ENCODE measurements at places on chromosomes 6 and 20.

DNA sequence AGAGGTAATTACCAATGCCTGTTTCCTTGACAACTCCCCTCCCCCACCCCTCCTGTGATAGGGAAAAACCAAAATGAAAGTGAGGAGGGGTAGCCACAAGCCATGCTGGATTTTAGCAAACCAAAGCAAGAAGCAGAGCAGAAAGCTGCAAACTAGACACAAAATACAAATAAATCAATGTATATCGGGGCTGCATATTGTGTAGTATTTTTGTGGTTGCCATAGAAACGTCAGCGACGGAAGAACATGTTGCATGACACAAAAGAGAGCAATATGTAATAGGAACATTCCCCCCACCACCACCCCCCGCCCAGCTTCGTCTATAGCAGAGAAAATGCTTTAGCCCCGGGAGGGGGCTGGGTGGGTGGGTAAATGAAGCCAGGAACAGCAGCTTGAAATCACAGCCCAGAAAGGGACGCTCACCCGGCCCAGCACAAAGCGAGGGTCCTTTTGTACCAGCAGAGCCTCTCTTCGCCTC is 548 bp downstream of the AGPAT4 start:
- no peak for DNase-seq

DNA sequence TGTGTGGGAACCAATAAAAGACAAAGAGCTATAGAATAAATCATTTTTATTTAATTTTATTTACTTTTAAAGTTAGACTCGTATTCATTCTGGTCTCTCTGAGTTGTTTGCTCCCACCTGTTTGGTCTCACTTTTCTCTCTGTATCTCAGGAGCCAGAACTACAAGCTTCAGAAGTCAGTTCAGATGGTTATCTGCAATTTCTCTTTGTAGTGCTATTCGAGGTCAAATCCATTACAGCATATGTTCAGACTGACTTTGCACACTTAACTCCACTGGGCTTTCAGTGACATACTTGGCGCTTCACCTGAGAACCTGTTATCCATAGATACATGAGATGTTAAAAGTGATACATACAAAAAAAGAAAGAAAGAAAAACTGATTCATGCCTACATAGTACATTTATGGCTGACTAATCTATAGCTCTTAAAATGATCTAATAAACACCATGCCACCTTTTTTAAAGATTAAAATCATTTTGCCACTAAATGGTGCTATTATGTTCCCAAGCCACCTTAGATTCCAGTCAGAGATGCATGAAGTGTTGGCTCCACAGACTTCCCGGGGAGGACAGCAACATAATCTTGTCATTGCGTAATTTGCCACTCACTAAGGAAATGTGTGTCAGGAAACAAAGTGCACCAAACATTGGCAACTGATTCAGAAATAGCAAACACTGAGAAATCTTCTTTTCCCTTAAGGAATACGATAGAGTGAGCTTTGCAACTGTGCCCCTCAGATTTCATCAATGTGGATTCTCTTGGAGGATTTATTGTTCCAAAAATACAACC is 396.7 kb downstream of the HACE1 start:
- no peak for DNase-seq

GRCh38 chr6:92196325-92196724 is 1223.0 kb downstream of the EPHA7 start:
- DNase-seq: no peak

- no peak for DNase-seq
Observed at GRCh38 chr6:21707524-21708319, 114.2 kb downstream of the SOX4 start.

DNA sequence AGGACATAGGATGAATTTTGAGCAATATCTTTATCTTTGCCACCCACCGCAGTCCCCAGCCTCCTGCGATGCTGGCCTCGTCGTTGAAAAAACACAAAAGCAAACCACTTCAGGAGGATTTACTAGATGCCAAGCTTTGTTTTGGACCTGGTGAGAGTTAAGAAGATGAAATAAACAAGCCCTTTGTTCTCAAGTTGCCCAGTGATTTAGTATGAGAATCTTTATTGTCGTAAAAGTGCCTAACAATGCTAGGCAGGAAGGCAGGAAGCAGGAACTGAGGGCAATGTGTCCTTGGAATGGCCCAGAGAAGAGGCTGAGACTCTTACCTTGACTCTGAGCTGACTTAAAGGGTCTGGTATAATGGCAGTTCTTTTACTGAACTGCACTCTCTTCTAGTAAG is 116.0 kb downstream of the TRMT11 start:
- DNase-seq: no peak

DNA sequence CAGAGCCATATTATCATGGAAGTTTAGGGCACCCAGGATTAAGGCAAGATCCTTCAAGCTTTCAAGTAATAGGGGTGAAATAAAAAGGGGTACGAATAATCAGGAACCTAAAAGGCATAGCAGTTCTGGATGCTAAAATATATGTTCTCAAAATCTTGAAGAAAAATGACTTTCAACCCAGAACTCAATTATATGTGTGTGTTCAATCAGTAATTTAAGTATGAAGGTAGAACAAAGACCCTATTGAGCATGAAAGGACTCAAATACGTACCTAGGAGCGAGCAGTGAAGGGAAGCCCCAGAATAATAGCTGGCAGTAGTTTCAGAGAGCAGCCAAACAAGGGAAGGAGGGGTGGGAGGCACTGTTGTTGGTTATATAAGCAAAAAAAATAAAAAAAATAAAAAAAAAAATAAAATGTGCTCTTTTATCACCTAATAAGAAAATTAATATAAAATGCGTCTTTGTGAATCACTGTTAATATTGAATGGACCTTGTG is 45.4 kb downstream of the MYO6 start:
- DNase-seq: no peak

GRCh38 chr6:43671801-43672690 is 15.5 kb downstream of the MRPS18A start:
- DNase-seq: no peak

DNA sequence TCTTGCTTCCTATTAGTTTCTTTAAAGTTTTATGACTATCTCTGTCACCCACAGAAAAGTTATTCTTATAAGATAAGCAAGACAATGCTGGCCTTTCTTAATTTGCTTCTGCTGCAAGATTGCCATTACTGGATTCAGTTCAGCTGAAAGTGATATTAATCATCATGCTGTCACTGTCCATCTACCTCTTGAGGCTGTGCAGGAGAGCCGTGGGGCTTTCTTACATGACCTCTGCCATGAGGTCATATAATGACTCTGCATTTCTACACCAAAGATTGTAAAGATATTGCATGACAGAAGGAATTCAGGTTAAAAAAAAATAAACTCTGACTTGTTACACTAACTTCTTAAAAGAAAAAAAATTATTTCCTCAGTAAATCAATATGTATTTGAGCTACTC is 106.9 kb downstream of the TRDN start:
- no peak for DNase-seq

Measured in stimulated activated CD4-positive, alpha-beta T cell treated with anti-CD3 and anti-CD28 coated beads, TNF-alpha, amount 100 ng/mL, for 1 hour (primary cell).